Occipital lobe (tissue), 3 donors: ENCODE measurements at places on chromosomes 11 and 22.
A peak's percentile ranks its signal among the peaks of the same experiment; 100 is the strongest.

GRCh38 chr22:25656724-25657123 is 85.3 kb upstream of the MYO18B start:
- DNase-seq = no peak

DNA sequence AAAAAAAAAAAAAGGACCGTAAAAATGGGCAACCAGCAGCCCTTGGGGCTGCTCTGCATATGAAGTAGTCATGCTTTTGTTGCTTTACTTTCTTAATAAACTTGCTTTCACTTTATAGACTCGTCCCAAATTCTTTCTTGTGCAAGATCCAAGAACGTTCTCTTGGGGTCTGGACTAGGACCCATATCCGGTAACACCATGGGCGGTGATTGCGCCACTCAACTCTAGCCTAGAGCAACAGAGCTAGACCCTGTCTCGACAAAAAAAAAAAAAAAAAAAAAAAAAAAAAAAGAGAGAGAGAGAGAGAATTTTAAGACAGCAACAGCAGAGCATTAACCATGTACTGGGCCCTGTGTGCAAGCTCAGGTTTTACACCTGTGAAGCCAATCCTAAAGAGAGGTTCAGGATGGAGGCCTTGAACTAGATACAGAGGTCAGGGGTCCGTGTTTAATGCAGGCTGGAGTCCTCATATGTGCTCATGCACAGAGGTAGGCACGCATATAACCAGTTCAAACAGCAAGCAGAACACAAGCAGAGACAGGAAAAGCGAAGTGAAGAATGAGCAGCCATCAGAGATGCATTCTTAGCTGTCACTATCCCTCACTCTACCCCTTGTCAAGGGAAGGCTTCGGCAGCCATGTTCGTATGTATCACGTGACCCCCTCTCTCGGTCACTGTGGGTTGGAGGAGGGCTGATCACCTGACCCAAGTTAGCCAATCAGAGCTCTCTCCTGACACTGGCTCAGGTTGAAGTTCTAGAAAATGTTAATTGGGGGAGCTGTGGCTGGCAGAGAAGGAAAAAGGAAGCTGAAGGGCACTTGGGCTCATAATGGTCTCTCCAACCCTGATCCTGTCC is 16.7 kb upstream of the SYT12 start:
- DNase-seq = no peak

DNA sequence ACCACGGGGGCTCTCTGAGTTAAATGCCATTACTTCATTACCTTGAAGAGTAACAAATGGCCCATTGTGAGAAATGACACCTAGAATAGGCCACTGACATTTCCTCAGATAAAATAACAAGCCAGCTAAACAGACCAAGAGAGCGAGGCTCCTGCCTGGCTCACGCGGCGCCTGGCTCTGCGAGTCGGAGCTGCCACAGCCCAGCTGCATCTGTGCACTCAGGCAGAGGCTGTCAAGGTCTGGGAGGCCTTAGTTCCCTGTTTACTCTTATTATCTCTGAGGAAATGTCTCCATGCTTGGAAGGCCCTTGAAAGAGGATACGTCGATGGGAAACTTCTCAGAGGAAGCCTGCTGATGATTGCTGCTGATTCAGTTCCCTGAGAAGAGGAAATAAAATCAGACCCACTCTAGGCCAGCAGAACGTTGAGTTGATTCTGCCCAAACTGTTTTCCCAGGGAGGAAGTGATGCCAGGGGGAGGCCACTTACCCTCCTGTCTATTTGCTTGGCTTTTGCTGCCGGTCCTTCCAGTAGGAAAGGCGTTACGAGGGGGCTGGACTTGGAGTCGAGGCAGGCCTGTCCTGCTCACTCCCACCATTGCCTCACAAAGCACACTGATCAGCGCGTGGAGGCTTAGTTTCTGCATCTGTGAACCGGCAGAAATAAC is 208.8 kb downstream of the TBC1D22A start:
- DNase-seq = no peak

DNA sequence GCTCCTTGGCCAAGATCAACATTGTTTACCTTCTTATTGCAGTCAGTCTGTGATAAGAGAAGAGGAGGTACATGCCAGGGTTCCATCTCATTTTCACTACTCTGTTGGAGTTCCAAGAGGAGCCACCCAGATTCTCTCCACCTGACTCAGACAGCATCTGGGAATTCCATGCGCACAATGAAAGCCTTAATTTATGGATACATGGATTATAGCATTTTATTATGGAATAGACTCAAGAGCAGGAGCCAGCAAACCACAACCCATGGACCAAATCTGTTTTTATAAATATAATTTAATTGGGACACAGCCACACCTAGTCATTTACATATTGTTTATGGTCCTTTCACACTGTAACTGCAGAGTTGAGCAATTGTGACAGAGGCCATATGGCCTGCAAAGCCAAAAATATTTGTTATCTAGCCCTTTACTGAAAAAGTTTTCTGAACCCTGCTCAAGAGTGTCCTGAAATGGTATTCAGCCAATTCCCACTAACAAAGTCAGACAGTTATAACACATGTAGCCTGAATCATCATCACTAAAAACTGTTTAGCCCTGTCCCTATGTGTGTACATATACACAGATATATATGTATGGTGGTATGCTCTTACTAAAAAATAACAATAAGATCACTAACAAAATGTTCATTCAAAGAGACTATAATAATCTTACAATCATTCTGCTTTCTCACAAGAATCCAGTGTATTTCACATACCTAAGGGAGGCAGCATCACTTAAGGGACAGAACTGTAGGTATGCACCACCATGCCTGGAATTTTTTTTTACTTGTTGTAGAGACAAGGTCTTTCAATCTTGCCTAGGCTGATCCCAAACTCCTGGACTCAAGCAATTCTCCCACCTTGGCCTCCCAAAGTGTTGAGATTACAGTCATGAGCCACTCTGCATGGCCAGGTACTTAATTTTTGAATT is 104.5 kb upstream of the TEAD1 start:
- no peak for DNase-seq

DNA sequence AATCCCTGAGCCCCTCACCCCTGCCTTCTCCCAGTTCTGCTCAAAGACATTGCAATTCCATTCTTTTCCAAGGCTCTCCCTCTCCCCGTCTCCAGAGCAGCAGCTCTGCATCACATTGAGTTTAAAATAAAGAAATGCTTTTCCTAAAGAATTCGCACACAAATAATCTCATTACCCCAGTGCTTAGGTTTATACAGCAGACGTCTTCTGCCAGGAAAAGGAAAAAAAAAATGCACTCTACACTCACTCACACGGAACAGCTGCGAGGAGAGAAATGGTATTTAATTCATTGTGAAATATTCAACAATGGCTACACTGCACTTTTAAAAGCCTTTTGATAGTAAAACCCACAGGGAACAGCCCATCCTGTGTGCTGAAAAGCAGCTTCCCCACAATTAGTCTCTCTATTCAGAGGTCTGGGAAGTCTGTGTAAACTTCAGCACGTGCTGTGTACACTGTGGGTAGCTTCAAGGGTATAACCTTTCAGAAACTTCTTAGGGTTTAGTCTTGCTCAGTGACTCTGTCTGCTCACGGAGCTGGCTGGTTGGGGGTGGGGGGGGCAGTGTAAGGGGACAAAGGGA is 42.8 kb downstream of the ETS1 start:
- no peak for DNase-seq

DNA sequence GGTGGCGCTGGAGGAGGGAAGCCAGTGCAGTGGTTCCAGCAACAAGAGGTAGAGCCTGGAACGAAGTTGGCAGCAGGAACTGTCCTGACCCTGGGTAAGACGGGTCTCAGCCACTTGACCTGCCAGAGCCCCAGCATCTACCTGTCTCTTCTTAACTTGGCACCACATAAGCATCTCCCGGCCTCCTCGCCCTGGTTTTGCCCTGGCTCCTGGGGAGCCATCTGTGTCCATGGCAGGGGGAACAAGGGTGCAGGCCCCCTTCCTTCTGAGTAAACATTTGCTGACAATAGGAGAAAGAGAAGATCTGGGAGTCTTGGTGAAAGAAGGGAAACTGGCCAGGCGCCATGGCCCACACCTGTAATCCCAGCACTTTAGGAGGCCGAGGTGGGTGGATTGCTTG is 12.8 kb downstream of the P2RY2 start:
- no peak for DNase-seq

GRCh38 chr22:25722223-25722622 is 19.8 kb upstream of the MYO18B start:
- no peak for DNase-seq

DNA sequence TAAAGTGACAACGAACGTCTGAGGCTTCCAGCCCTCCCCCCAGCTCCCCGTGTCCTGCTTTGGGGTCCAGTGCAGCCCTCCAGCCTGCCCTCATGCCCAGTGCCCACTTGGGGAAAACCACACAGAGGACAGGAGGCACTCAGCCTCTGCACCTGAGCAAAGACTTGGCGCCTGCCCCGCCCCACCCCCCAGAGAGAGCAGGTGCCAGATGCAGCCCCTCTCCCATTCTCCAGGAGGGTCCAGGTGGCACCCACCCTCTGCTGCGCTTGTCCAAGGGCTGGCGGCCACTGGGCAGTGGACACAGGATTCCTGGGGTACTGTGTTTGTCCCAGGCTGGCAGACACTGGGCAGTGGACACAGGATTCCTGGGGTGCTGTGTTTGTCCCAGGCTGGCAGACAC is 15.7 kb downstream of the RNH1 start:
- no peak for DNase-seq

DNA sequence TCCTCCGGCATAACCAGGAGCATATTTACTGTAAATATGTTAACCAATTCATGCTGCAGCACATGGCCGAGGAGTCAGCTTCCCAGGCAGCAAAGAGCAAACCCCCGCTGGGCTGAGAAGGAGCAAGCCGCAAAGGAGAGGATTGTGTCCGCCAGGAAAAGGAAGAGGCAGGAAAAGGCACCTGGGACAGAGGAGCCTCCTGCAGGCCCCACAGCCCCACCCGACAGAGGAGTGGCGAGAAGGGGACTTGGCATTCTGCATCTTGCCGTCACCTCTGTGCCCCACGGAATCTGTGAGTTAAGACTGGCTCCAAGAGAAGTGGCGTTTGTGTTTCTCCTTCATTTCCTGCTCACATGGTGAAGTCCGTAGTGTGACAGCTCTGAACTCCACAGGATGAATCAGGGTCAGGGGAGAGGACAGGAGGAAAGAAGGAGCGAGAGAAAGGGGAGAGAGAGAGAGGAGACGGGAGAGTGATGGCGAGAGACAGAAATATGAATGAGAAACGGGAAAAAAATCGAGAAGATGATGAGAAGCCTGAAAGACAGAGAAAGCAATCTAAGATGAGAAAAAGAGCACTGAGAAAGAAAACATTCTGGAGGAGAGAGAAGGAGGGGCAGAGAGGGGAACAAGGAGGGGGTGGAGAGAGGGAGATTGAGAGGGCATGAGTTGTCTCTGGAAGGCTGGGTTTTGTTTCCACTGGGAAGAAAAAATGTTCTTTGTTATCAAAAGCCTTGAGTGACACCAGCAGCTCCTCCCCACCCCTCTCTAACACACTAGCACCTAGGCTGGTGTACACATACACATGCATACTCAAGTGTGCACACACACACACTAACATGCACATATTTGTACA is 489.6 kb downstream of the MN1 start:
- DNase-seq = no peak

GRCh38 chr11:111454561-111455192 is 57.5 kb downstream of the BTG4 start:
- peak; percentile 32 for DNase-seq

DNA sequence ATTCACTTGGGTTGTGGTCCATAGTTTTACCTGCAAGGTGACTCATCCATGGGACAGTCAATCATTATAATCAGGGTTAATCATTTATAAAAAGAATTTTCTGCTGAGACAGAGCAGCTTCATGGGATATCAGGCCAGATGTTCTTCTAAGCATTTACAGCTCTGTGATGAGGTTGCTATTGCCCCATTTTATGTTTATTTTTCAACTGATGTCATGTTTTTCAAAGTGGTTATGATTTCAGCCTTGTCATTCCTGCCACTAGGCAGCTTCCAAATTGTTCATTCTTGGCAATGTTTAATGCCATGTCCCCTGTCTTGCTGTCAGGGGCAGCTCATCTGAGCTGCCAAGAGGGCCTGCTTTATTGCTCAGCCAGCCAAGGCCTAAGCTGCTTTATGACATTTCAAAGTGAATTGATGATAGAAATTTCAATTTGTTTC is 35.9 kb upstream of the ZBED5 start:
- no peak for DNase-seq

DNA sequence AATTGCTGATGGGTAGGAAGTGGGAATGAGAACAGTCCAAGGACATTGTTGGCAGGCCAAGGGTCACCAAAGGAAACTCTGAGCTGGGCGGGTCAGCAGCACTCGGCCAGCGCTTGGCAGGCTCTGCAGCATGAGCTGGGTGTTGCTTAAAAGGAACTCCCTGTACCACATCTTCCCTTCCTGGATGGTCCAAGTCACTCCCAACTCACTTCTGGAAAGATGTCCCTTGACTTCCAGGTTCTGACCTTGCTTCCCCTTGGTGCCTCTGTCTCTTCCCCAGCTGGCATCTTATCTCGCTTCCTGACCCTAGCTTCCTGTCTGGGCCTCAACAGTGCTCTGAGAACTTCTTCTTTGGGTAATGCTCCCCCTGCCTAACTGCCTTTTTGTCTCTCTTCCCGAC is 24.8 kb upstream of the SWAP70 start:
- DNase-seq = no peak

DNA sequence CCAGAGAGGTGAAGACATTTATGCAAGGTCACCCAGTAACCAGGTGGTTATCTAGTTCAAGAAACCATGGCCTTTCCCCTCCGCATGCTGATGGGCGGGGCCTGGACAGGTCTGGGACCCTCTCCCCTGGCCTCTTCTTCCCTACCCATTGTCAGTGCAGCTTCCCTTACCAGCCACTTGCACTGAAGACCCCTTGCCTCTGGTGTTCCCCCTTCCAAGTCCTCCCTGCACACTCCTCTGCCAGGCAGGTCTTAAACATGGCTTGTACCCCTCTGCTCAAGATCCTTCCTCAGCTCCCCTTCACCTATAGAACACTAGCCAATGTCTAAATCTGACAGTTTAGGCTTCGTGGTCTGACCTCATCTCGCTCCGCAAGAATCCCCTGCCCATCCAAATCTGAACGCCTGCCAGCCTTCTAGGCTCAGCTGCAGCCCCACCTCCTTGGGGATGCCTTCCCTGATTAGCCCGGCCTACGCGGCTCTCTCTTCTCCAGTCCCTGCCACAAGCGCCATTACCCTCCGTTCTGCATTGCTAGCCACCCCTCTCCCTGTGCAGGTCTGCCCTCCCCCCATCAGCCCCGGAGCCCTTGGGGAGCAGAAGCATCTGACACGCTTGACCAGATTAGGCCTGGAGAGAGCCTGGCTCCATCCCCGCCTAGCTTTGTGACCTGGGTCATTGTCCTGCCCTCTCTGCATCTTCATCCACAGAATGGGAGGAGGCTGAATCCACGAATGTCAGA is 213.8 kb downstream of the DSCAML1 start:
- peak; percentile 23 for DNase-seq

- no peak for DNase-seq
Measured at GRCh38 chr22:44431256-44431655, 66.8 kb downstream of the RTL6 start.

- no peak for DNase-seq
Measured at GRCh38 chr22:25741692-25742626, at the start of gene MYO18B. MYO18B (plus strand) TSS chr22:25742188; CDS start chr22:25761093, 18,905 bp downstream.

GRCh38 chr22:41873391-41873790 is 40.5 kb downstream of the SREBF2 start:
- DNase-seq = no peak

GRCh38 chr11:110077831-110078325 is 15.3 kb upstream of the ZC3H12C start:
- peak; percentile 8 for DNase-seq

- DNase-seq = no peak
Measured at GRCh38 chr22:49726701-49727101, 101.0 kb downstream of the BRD1 start.
